ENCODE measurements at places on chromosomes 13 and 19.

DNA sequence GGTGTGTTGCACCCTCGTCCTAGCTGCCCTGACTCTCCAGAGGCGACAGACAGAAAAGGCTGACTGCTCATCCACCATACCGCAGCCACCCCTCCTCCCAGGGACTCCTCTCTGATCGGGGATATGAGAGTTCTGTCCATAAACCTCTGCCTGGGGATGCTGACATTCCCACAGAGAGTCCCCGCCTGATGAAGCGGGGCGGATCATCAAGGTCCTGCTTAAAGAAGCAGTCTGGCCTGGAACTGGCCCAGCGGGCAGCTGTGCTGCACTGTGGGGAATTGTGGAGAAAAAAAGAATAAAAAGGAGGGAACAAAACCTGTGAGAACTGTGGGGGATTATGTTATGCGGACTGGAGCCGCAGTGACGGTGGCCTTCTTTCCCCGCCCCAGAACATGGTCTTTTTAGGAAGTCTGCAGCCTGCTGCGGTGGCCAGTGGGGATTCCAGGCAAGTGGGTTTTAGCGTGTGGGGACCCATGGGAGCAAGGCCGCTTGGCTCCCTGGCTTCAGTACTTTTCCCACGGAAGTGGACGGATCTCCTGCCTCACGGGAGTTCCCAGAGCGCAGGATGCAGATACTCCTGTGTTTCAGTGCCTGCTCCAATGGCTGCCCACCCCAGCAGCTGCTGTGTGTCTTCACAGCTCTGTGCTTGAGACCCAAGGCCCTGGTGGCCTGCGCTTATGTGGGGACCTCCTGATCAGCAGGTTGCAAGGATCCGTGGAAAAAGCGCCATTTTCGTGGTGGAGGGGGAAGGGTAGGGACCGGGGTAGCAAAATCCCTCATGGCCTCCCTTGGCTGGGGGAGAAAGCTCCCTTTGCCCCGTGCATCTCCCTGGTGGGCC, 1456.2 kb upstream of the SLC10A2 start:
- no peak for DNase-seq

DNA sequence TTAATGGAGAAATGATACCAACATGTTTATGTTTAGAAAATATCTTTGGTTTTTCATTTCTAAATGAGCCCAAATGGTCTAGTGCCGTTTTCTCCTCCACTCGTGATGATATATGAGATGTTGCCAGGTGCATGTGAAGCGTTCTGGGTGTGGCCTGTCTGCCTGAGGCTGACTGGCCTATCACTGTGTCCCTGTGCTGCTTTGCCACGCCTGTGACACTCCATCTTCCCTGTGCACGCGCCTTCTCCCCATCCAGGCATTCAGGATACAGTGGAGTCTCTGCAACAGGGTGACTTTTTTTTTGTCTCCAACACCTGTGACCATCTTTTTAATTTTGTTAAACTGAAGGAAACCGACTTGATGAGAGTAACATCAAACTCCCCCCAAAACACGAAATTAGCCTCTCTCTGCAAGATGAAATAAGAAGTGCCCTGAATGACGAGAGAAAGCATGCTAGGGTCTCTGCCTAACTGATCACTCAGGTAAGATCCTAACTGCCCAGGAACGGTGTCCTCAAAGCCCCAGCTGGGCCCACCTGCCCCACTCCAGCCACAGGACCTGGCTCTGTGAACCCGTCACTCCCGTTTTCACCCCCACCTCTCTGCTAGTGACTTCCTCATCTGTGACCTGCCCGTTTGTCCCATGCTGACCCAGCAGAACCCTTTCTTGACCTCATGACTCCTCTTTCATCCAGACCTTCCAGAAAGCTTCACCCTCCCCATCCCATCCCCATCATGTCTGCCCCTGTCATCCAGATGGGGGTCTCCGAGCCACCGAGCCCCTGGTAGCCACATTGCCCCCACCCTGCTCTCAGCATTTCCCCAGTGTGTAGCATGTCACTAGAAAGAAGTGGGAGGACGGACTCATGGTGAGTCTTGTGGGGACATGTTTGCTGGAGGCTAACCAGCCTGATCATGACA, 33.2 kb upstream of the TFDP1 start:
- DNase-seq, result peak; percentile 71

- DNase-seq, result no peak
Observed at GRCh38 chr19:4904481-4904880, 1.8 kb upstream of the ARRDC5 start.

GRCh38 chr13:97382276-97382675, 51.7 kb upstream of the RAP2A start:
- DNase-seq, result no peak

- DNase-seq, result no peak
Observed at GRCh38 chr19:28234637-28235036, 978.3 kb downstream of the UQCRFS1 start.

GRCh38 chr13:107545946-107546502, 669.3 kb downstream of the LIG4 start:
- no peak for DNase-seq

DNA sequence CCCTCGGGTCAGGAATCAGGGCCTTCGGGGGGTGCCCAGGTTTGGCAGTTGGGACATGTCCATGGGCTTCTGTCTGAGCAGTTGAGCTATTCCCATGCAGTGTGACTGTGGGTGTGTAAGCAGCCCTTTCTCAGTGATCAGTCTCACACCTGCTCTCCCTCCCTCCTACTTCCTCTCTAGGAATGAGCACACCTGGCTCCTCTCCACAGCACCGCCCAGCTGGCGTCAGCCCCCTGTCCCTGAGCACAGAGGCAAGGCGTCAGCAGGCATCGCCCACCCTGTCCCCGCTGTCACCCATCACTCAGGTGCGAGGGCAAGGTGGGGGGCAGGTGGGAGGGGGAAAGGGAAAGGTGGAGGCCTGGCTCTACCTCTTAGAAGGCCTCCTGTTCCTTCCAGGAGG, 25.9 kb downstream of the COMP start:
- no peak for DNase-seq

DNA sequence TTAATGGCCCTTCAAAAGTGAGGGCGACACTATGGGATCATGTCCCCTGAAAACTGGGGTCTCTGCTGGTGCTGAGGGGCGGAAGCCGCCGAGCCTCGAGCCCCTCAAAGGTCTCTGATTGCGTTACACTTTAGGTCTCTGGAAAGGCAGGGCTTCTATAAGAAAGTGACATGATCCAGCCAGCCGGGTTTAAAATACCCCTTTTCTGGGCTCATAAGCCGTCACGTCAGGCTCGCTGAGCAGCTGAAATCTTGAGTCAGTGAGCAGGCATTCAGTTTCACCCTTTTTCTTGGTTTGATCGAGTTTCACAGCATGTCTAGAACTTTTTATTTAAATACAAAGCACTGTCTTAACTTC, 600 bp upstream of the HMGB1 start:
- no peak for DNase-seq

DNA sequence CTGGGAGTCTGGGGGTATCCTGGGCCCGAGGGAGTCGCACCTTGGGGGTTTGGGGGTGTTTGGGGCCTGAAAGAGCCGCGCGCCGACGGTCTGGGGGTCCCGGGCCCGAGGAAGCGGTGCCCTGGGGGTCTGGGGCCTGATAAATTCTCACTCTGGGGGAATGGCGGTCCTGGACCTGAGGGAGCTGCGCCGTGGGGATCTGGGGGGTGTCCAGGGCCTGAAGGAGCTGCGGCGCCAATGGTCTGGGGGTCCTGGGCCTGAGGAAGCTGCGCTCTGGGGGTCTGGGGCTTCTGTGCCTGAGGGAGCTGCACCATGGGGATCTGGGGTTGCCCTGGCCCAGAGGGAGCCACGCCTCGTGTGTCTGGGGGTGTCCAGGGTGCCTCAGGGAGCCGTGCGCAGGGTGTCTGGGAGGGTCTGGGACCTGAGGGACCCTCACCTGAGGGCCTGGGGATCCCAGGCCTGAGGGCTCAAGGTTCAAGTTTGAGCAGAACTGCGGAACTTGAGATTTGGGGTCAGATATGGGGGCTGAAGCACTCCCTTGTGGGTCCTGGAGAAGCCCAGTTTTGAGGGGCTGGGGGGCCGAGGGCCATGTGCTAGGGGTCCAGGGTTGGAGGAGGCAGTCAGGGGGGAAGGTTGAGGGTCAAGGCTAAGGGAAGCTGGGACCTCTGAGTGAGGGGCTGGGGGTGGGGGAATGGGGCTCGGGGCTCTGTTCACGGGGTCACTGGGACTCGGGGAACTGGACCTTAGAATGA, 1.1 kb downstream of the HDGFL2 start:
- DNase-seq, result no peak

DNA sequence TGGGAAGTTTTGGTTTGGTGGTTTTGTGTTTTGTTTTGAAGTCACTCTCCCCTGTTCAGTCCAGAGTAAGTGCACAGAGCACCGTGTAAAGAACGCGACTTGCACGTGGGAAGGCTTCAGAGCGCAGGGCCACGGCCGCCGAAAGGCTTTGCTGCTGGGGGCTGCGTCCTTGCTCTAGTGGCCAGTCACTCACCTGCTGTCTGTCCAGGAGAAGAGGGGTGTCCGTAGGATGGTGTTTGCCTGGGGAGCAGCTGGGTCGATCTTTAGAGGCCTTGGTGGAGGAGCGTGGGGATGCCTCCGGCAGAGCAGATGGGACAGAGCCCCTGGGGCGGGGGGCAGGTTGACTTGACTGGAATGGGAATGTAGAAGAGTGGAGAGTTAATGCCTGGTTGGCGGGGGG, 116.6 kb upstream of the MCF2L start:
- no peak for DNase-seq

- no peak for DNase-seq
Observed at GRCh38 chr13:113365583-113365970, 1.6 kb upstream of the GRTP1 start.

DNA sequence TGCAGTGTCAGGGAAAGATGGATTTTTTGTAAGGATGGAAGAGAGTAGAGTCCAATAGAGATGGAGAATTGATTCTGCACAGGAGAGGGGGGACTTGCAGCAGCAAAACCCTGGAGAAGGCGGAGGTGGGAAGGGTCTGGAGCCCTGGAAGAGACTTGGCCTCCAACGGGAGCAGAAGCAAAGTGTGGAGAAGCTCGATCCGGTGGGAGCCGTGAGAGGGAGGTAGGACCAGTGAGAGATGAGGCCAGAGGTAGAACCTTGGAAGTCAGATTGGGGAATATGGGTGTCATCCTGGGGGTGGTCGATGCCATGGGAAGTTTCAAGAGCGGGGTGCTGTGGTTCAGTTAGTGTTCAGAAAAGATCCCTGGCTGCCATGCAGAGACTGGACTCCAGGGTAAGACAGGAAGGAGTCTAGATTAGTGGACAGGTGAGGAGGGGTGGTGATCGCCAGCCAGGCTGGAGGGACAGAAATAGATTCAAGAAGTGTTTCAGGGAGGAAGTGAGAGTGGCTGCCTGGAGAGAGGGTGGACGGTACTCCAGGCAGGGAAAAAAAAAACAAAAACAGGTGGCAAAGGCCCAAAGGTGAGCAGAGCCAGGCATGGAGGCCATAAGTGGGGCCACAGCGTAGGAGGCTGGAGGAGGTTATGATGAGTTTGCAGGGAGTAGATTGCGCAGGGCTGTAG, 2.6 kb downstream of the PPP5C start:
- DNase-seq, result no peak

DNA sequence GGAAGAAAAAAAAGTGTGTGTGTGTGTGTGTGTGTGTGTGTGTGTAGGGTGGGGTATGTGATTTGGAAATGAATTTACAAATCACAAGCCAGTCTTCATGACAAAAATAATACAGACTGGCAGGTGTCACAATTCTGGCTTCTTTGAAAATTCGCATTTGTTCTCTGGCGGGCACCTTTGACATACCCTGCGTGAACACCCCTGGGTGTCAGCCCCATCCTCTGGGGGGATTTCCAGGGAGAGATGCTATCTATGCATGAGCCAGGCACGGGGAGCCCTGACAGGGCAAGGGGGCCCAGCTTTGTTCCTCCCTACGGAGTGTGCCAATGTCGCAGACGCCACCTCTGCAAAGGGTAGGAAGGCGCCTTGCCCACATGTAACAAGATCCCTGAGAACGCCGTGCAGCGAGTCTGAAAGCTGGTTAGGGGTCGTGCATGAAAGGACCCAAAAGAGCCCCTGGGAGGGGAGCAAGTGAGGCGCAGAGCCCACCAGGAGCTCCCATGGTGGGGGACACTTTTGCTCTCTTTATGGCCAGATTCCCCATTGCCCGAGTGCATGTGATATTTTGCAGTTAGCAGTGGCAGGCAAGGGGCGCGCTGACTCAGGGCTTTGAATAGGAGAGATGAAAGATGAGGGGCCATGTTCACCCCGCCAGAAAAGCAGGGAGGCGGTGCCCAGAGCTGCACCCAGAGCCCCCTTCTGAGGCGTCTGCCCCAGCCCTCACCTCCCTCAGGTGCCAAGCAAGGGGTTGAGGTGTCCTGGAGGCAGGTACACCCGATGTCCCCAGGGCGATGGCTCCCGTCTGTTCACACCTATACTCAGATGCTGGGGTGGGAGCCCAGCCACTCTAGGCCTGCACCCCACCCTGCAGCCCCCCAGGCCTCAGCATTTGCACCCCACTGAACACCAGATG, 45.3 kb downstream of the KLF2 start:
- no peak for DNase-seq

GRCh38 chr13:48138270-48138669, 43.4 kb upstream of the MED4 start:
- DNase-seq, result no peak

Measured in NCI-H1436 treated with DMSO at 0.1 percent for 48 hours (cell line).